ENCODE measurements at places on chromosomes 7 and 10.

GRCh38 chr7:128910569-128910945, at the start of gene KCP:
Gene KCP, minus strand, starts transcription at chr7:128910709. Its CDS starts 33 bp downstream, at chr7:128910676.
- DNase-seq = no peak

GRCh38 chr10:71666639-71667386, 52.8 kb downstream of the C10orf105 start:
- DNase-seq = no peak

DNA sequence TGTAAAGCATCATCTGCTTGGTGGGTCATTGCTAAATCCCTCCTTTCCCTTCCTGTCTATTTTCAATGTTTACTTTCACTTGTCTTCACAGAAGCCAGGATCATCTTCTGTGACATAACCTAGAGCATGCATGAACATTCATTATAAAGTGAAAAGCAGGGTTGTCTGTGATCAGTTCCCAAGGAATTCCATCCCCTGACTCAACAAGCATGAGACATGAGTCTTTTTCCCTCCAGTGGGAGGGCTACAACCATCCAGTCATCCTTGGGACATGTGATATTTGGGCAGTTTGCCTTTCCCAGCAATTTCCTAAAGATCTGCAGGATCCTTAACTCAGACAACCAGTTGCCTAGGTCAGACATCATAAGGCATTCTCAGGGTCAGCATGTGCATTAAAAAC, 166.3 kb upstream of the TMEM196 start:
- DNase-seq = no peak

DNA sequence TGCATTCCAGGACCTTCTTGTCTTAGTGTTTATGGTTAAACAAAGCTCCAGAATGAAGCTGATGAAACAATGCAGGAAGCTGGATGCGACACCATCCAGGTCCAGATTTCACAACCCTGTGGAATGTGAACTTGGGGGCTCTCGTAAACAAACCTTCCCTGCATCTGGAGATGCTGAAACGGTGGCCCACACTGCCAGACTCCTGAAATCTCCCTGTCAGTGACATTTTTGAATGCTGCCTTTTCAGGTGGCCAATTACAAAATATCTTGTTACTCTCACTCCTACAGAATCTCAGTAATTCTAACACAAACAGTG, 18.8 kb downstream of the VIPR2 start:
- DNase-seq = no peak

GRCh38 chr10:89373916-89374711, 3.7 kb upstream of the IFIT1B start:
- no peak for DNase-seq
